Suppressor macrophage treated with lipopolysaccharide for 1 hour (primary cell): ENCODE measurements at places on chromosomes 5 and 9.

- DNase-seq, result no peak
Measured at GRCh38 chr5:65913519-65913918, 12.9 kb upstream of the ERBIN start.

DNA sequence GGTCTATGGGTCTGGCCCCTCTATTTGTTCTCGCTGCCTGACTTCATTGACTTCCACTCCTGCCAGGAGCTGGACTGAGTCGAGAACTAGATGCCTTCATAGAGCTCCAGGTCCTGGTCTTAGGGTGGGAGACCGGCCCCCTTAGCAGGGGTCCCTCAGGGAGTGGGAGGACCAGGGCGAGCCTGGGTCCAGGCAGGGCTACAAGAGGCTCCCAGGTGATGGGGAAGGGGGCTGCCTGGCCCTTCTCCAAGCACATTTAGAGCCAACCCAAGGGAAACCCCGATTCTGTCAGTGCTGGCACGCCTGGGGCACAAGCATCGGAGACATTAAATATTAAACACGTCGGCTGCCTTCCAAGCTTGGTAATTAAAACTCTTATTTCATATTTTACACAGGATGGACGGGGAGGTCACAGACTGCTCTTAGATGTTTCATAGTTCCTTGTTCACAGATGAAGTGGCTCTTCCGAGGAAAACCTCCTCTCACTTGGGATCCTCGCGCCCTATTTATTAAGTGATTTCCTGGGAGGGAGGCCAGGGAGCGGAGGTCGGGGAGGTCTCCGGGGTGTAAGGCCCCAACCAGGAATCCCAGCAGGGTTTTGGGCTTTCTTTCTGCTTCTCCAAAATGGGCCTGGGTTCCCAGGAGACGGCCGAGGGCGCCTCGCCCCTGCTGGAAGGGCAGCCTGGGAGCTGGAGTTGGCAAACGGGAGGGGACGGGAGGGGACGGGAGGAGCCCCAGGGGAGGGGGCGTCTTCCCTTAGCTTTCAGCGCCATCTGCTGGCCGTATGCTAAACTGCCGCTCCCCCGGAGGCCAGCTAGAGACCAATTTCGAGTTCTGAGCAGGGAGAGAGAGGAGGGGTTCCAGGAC lies 23.4 kb upstream of the ZBTB43 start:
- peak; percentile 89 for DNase-seq

- no peak for DNase-seq
Measured at GRCh38 chr9:14296495-14297113, 17.3 kb downstream of the NFIB start.

GRCh38 chr9:133897675-133898074 lies 94.4 kb downstream of the VAV2 start:
- no peak for DNase-seq

DNA sequence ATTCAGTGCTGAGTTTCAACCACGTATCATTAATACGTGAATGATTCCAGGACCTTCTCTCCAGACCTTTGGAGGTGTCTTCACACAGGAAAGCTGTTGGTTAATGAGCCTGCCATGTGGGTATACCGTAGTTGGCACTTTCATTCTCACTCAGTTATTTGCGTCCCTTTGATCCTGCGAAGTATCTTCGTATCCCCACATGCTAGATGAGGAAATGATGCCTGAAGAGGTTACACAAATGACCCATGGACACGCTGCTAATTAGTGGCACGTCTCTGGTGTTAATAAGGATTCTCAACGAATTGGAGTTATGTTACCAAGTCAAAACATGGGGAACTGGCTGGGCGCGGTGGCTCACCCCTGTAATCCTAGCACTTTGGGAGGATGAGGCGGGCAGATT lies 65.7 kb upstream of the GNE start:
- DNase-seq, result no peak

DNA sequence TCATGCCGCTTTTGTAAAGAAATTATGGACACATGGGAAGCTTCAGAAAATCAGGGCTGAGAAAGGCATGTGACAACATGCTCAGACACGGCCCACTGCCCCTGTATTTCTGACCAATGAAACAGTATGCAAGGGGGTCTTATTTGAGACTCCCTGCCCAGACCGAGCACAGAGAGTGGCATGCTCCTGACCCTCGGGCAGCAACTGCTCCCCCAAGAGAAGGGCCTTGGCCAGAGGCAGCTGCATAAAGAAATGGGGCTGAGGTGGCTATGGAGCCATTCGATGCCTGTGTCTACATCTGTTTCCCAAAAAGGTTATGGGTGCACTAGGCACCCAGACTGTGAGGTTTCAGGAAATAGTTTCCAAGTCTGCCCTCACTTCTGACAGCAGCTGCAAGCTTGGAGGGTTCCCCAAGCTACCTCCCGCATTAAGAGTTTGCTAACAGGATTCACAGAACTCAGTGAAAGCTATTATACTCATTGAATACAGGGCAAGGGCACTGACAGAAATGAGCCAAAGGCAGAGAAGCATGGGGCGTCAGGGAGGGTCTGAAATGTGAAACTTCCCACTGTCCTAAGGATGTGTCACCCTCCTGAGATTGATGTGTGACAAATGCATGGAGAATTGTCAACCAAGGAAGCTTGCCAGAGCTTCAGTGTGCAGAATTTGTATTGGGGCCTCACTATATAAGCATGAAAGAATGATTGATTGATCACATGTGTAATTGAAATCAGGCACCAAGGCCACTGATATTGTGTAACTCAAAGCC lies 94.3 kb downstream of the DAP start:
- no peak for DNase-seq

- DNase-seq, result no peak
Measured at GRCh38 chr5:100905259-100905914, 2.3 kb upstream of the ST8SIA4 start.

GRCh38 chr9:77251050-77251449 lies 73.7 kb downstream of the VPS13A start:
- no peak for DNase-seq

DNA sequence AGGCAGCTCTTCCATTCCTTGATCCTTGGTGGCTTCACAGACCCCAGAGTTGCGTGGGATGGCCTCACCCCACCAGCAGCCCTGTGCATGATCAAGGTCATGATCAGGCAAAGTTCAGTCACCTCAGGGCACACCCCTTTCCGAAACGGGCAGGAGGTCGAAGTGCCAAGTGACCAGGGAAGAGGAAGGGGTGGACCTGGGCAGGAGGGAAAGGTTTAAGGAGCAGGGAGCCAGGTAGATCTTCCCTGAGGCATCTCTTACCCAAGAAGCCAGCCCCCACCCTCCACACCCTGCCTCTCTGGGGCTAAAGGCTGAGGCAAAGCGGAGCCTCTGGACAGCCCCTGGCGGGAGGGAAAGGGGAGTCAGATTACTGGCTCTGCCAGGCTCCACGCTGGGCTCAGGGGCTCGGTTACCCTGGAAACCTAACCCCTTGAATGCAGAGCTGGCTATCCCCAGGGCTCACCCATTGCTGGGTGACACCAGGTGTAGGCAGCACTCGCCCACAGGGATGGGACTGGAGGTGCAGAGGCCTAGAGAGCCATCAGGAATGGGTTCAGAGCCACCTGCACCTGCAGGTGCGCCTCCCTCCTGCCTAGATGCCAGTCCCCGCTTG lies 3.6 kb downstream of the MGAT4B start:
- DNase-seq, result no peak

- no peak for DNase-seq
Measured at GRCh38 chr5:36208786-36209185, 32.9 kb downstream of the NADK2 start.

DNA sequence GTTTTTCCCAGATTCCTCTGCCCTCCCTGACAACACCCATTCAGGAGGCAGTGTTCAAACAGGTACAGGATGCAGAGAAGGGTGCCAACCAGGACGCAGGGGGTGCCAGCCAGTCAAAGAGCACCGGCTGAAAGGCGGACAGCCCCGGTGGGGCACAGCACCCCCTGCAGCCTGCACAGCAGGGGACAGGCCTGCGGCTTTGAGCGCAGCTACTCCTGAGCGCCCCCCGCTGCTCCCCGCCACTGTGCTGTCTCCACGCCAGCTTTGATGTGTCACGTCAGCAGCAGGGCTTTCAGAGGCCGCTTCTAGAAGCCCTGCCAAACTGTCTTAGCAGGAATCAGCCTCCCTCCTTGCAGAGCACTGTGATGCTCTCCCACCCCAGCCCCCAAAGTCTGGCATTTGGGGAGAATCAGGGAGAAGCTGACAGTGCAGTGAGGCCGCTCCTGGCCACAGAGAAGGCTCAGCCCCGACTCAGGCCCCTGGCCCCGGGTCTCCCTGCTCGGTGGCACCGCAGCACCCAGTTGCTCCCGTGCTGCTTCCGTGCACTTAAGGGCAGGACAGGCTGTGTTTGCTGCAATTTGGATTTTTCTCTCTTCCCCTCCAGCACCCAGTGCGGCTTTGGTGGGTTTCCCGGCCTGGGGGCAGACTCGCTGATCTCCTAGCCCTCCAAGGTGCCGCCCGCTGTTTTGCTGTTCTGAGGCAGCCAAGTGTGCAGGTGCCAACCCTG lies 20.3 kb downstream of the AK8 start:
- DNase-seq, result no peak

- DNase-seq, result peak; percentile 96
Measured at GRCh38 chr5:76547242-76547890, 75.8 kb downstream of the F2RL2 start.

- no peak for DNase-seq
Measured at GRCh38 chr5:96220610-96221390, 212.2 kb downstream of the PCSK1 start.

GRCh38 chr9:136602193-136602885 lies 56.5 kb upstream of the NOTCH1 start:
- DNase-seq, result no peak
